ENCODE measurements at places on chromosomes 5 and 9.

GRCh38 chr5:159704160-159704559 is 212.1 kb upstream of the ADRA1B start:
- DNase-seq = no peak

- DNase-seq = no peak
Observed at GRCh38 chr9:108591121-108591520, 264.7 kb downstream of the ACTL7B start.

DNA sequence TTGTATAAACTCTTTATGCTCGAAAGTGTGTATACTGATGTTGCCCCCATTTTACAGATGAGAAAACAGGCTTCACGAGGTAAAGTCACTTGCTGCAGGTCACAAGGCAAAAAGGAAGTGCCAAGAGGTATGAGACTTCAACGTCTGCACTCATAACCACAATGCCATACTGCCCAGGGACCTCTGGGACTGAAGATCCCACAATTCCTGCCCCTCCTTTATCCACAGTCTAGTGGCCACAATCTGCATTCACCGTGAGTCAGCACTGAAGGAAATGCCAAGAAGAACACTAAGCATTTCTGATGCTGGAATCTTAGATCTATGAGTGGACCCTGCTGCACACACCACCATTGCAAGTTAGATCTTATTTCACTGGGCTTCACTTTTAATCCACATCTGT is 37.3 kb downstream of the MED27 start:
- no peak for DNase-seq

DNA sequence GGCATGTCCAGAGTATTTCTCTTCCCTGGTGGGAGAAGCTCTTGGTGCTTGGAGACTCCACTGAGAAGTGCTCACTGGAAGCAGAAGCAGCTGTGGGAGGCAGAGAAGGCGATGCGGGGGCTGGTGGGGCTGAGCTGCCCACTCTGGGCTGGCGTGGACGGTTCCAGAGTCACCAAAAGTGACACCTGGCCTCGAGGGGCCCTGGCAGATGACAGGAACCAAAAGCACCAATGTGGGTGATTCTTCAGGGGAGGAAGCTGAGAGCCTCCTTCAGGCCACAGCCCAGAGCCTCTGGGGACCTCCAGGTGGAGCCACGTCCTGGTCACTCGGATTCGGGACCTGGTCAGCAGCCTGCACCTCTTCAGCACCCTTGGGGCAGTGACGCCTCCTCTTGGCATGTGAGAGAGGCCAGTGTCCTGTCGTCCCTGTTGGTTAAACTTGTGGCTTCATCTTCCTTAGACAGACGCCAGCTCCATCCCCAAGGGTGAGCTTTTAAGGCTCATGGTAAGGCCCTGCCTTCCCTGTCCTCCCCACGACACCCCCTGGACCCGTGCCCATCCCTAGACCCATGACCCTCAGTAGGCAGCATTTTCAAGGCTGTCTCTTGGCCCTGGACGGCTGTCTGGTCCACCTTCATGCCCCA is 78.7 kb upstream of the IRX4 start:
- DNase-seq = no peak

- DNase-seq = no peak
Observed at GRCh38 chr5:150946351-150946905, 41.6 kb upstream of the ZNF300 start.

- DNase-seq = peak; percentile 43
Observed at GRCh38 chr9:36328798-36329411, 70.7 kb upstream of the GNE start.

GRCh38 chr5:120146787-120147186 is 317.3 kb upstream of the PRR16 start:
- no peak for DNase-seq

- peak; percentile 87 for DNase-seq
Observed at GRCh38 chr9:35651956-35652828, 1.5 kb upstream of the SIT1 start.

GRCh38 chr5:175452166-175452565 is 8.2 kb upstream of the DRD1 start:
- no peak for DNase-seq

DNA sequence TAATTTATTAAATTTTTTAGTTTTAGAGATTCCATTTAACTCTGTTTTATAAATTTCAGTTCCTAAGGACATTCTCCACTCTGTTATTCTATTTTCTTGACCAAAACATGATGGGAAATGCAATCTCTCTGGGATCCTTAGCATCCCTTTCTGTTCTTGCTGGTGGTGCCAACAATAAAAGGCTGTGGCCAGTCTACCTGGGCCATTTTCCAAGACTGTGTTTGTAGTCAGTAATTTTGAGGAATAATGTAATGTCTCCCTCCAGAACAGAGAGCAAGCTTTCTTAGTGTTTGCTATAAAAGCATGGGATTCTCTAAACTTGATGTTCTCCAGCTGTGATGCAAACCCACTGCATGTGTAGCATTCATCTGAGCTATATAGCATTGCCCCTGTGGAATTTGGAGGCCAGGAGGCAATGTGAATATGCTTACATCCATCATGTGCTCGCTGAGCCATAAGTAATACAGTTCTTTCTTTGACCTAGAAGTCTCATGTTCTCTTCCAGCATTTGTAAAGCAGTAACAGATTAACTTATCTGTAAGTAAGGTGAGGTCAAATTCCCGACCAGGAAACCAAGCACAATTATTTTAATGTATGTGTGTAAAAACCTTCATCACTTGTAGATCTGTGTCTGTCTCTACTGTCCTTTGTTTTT is 211.5 kb upstream of the TAS2R1 start:
- no peak for DNase-seq

DNA sequence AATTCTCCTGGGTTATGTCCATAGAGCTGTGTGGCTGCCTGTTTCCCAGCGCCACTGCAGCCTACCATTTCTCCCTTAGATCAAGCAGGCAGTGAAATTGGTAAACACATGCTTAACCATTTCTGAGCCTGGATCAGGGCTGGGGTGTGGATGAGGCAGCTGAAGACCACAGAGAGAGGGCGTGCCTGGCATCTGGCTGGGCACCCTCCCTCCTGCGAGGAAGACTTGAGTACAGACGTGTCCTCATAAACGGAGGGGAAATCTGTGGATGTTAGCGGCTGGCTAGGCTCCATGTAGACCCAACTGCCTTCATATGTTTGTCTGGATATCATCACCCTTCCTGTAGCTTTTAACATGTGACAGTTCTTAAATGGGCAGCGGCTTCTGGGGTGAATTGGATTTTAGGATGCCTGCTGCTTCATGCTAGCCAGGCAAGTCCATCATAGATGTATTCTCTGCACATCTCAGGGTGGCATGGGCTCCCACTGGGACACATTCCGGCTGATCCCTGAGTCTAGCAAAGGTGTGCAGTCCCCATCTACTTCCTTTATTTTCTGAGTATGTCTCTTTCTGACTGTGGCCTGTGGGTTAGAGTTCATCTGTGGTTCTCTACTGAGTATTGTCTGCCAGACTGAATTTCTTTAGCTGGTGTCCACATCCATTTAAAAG is 11.0 kb downstream of the RGS3 start:
- no peak for DNase-seq

DNA sequence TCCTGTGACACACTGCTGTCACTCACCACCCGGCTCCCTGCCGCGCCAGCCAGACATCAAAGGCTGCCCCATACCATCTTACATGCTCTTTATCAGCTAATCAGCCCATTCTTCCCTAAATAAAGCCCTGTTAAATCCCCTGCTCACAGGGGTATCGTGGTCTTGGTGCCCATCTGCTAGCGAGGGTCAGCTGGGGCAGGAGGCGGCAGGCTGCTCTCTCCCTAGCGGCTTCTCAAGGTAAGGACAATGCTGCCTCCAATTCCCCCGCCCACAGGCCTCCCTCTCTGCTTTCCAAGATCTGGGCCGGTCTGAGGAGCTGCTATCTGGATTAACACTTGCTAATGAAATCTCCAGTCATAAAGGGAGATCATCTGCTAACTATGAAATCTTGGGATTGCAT is 26.8 kb downstream of the BARHL1 start:
- no peak for DNase-seq

DNA sequence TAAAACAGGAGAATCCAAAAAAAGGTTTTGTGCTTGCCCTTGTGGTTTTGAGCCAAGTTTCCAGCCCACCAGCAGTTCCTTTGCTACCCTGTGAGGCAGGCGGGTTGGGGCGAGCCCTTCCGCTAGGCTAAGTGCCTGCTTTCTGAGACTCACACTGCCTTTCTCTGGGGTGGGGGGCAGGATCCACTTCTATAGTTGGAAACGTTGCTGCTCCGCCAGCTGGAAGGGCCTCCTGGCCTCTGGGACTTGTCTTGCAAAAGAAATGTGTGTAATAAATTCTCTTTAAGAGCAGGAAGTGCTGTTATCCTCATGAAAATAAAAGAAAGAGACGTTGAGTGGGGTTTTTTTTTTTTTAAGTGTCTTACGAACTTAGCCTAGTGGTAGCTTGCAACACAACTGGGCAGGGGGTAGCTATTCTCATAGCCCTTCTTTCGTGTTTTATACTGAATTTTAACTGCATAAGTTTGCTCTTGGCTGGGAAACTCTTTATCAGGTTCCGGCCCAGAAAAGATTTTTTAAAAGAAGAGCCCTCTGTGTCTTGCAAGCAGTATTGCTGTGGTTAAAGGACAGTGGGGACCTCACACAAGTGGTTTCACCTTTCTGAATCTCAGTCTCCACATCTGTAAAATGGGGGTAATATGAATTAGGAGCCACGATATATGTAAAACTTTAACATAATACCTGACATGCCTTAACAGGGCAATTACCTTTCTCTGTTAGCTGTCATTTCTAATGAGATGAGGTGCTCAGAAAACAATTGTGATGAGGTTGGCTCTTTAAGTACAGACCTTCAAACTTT is 19.8 kb downstream of the JADE2 start:
- peak; percentile 47 for DNase-seq

- peak; percentile 1 for DNase-seq
Observed at GRCh38 chr9:95273369-95274022, 44.0 kb downstream of the FANCC start.

- no peak for DNase-seq
Observed at GRCh38 chr9:133780404-133780945, 42.3 kb upstream of the SARDH start.

GRCh38 chr5:177132136-177133095 is 1.2 kb upstream of the NSD1 start:
- DNase-seq = no peak

GRCh38 chr9:93257808-93258331 is 73.9 kb downstream of the WNK2 start:
- DNase-seq = no peak

GRCh38 chr5:55421074-55421529 is 113.3 kb downstream of the MTREX start:
- no peak for DNase-seq

GRCh38 chr5:935510-936084 is 42.9 kb downstream of the TRIP13 start:
- DNase-seq = no peak

DNA sequence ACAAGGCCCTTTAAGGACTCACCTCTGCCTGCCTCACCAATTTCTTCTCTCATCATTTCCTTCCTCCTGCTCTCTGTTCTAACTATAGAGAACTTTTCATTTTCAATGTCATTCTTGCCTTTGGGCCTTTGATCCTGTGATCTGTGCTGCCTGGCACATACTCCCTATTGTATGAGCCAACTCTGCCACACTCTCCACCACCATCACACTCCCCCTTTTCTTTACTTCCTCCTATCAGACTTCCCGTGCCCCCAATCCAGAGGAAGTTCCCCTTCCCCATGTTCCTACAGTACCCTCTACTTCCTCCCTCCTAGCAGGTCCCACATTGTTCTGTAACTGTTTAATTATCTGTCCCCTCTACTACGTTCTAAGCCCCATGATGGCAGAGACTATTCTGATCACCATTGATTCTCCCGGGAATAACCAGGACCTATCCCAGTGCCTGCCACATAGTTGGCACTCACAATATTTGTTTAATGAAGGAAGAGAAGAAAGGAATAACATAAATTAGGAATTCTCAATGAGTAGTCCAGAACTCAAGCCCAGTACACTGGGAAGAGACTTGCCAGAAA is 27.5 kb downstream of the ADAM19 start:
- no peak for DNase-seq

DNA sequence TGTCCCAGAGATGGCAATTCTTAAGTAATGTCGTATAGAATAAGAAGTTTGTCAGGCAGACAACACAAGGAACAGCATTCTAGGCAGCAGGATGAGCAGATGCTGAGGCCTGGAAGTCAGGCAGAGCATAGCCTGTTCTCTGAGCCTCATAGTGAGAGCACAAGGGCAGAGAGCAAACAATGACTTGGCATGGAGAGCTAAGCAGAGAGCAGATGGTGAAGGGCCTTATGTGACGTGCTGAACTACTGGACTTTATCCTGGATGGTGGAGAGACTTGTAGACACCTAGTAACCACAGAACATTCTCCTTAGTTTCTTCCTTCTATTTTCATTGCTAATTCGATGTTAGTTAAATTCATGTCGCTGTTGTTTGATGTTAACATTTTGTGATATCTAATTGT is 60.1 kb downstream of the KCTD16 start:
- no peak for DNase-seq

- no peak for DNase-seq
Observed at GRCh38 chr9:23438299-23438907, 387.6 kb downstream of the ELAVL2 start.

DNA sequence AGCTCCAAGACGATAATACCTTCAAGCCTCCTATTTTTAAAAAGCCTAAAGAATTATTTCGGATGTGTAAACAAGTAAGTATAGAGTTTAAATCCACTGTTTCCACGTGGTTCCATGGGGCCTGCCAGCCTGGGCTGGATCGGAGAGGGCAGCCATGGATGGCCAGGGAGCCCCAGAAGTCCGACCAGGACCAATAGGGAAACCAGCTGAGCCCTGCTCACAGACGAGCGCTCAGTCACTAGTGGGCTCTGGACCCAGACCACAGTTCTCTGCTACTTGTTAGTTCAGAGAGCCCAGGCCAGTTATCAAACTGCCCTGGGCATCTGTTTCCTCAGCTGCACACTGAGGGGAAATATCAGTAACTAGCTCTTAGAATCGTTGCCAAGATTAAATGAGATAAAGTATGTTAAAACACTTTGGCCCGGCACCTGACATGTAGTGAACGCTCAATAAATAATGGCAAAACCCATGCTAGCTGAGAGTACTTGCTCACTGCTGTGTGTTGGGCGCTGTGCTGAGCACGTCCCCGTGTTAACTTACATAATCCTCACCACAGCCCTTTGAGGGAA is 124.8 kb downstream of the RGS3 start:
- no peak for DNase-seq

DNA sequence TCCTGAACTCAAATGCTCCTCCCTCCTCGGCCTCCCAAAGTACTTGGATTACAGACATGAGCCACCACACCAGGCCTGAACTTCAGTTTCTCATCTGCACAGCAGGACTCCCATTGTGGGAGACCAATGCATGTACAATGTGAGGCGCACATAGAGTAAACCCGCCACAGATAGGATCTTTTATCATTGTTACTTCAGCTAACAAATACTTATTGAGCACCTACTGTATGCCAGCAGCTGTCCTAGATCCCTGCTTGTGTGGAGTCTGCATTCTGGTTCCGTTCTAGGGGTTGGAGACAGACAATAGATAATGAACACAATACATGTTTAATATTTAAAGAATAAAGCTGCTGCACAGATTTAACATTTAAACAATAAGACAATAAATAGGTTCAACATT is 6.3 kb upstream of the SLC25A51 start:
- DNase-seq = no peak

- DNase-seq = no peak
Observed at GRCh38 chr9:18896004-18896403, 137.0 kb downstream of the SAXO1 start.

Data from inflammatory macrophage treated with lipopolysaccharide for 1 hour (primary cell).